DMS153 (cell line): ENCODE measurements at places on chromosomes 4 and X.

DNA sequence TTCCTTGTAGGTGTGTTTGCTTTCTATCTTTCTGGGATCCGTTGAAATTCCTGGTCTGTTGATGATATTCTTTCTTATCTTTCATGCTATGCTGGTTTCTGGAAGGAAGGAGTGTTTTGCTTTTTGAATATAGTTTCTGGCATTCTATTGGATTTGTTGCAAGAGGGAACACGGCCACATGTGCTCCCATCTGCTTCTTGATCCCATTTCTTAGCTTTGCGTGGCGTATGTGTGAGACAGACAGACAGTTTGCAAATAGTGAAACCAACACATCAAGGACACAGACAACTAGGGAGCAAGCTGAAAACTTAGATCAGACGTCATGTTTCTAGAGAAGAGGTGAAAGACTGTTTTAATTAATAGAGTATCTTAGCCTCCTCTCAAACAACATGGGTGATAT is 261.9 kb upstream of the PUDP start:
- DNase-seq, result no peak

- DNase-seq, result no peak
These were observed at the start of gene PLS3 for GRCh38 chrX:115560978-115561604. PLS3 (plus strand) TSS chrX:115561174; CDS start chrX:115610251, 49,077 bp downstream.

DNA sequence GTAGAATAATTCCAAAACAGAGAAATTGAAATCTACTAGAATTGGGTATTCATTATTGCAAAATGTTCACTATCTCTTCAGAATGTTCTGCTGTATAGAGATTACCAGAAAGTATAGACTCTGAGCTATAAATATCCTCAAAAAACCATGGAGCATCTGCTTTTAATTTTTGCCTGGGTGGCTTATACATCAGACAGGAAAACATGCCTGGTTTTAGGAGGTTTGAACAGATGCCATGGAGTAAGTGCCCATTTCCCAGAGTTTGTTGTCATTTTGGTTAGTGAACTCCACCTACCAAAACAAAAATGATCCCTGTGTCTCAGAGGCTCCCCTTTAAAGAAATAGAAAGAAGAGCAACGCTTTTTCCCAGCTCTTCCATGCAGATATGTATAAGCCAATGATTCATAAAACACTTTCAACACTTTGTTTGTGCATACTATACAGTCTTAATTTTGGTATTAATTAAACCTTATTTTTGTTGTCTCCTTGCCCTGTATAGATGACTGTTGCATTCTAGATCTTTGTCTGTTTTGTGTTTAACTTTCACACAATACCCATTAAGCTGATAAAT is 68.7 kb downstream of the MEPE start:
- DNase-seq, result no peak

DNA sequence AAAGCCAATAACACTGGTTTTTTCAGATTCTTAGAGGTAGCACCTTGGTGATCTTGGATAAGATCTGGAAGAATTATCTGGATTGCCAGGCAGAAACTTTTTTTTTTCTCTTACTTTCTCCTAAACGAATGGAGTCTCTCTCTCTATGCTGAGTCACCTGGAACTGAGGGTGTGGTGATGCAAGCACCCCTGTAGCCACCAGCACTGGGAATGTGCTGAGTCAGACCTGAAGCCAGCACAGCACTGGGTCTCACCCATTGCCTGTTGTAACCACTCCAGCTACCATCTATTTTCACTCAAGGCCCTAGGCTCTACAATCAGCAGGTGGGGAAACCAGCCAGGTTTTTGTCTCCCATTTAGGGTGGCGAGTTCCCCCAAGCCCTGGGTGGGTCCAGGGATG is 923.8 kb downstream of the RAPGEF2 start:
- DNase-seq, result no peak

- DNase-seq, result no peak
These were observed 184.6 kb downstream of the UGT8 start for GRCh38 chr4:114783215-114783595.

- DNase-seq, result no peak
These were observed 6.4 kb downstream of the PPEF2 start for GRCh38 chr4:75895744-75896314.

GRCh38 chr4:130814896-130815295 is 1718.9 kb downstream of the C4orf33 start:
- DNase-seq, result no peak

GRCh38 chrX:20527558-20528011 is 260.9 kb upstream of the RPS6KA3 start:
- peak; percentile 6 for DNase-seq

- no peak for DNase-seq
These were observed 744.6 kb upstream of the IGFBP7 start for GRCh38 chr4:57854748-57855147.

GRCh38 chr4:137156807-137157206 is 375.5 kb downstream of the PCDH18 start:
- no peak for DNase-seq

- DNase-seq, result no peak
These were observed 6.7 kb upstream of the ZCCHC18 start for GRCh38 chrX:104105330-104106262.

- DNase-seq, result no peak
These were observed 12.0 kb upstream of the KLB start for GRCh38 chr4:39394706-39395105.

DNA sequence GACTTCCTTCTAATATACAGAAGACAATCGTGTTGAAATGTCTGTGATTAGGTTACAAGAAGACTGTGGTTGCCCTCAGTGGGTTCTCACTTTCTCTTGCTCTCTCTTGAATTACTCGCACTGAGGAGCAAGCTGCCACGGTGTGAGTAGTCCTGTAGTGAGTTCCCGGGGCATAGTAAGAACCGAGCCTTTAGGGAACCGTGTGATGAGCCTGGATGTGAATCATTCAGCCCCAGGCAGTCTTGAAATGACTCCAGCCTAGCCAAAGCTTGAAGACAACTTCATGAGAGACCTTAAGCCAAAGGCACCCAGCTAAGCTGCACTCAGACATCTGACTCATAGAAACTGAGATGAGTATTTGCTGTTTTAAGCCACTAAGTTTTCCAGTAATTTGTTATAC is 292.7 kb downstream of the SPOCK3 start:
- no peak for DNase-seq

DNA sequence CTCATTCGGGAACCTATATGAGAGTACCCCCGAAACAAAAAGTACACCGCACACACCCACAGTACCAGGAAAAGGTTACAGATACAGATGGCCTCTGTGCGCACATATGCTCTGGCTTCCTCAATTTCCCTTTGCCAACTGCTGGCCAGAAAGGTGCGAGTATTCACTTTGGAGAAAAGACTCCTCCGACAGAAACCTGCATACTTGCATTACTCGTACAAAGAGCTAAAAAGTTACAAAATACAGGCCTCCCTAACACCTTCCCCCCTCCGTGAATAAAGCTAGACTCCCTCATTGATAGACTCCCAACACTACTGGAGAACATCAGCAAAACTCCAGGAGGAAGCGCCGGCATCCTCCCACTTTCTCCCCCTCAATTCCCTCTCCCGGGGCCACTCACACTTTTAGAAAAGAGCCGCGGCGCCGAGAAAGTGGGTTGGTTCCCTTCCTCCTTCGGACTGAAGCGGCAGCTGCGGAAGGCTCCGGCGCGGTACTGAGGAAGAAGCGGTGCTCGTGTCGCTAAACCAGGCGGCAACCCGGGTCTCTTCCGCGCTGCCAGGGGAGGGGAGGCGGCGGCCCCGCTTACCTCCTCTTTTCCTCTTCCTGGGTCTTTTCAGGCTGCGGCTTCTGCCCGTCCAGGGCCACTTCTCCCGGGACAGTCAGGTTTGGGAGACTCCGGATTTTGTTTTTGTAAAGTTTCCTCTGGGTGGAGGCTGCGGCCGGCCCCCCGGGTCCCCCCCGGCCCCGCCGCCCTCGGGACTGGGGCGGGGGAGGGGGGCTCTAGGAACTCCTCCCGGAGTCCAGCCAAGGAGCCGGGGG is 1.1 kb downstream of the FBXW7 start:
- DNase-seq, result no peak

DNA sequence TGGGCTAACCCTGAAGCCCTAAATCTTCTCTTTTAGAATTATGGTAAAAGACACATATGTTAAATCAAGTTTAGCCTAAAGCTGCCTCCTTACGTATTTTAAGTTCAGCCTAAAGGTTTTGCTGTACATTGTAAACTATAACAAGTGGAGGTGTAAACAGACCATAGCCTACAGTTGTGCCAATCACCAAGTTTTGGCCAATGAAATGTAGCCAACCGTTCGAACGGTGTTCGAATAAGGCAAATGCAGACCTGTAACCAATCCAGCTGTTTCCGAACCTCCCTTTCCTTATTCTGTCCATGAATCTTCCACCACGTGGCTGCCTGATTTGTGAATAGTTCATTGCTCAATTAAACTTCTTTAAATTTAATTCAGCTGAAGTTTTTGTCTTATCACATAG is 52.1 kb upstream of the TBC1D9 start:
- DNase-seq, result no peak

DNA sequence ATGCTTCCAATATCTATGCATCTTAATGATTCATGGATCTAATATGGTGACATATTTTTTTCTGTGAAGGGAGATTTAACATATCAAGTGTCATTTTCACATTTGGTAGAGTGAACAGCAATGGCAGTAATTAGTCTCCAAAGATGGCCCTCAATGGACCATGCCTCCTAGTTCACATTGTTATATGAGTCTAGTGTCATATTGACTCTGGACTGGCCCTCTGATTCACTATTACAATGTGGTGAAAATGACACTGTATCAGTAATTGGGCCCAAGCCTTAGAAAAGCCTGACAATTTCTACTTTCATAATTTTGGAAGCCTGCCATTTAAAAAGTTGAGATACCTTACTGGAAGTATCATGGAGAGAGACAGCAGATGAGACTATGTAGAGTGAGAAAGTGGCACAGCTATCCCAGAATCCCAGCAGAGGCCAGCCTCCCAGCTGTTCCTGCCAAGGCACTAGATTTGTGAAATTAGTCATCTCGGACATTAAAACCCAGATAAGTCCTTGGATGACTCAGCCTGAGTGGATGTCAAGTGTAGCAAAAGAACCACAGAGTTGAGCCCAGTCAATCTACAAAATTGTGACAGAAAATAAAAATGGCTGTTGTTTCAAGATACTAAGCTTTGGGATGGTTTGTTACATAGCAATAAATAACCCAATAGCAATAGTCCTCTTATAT is 68.4 kb downstream of the ARHGEF38 start:
- no peak for DNase-seq

DNA sequence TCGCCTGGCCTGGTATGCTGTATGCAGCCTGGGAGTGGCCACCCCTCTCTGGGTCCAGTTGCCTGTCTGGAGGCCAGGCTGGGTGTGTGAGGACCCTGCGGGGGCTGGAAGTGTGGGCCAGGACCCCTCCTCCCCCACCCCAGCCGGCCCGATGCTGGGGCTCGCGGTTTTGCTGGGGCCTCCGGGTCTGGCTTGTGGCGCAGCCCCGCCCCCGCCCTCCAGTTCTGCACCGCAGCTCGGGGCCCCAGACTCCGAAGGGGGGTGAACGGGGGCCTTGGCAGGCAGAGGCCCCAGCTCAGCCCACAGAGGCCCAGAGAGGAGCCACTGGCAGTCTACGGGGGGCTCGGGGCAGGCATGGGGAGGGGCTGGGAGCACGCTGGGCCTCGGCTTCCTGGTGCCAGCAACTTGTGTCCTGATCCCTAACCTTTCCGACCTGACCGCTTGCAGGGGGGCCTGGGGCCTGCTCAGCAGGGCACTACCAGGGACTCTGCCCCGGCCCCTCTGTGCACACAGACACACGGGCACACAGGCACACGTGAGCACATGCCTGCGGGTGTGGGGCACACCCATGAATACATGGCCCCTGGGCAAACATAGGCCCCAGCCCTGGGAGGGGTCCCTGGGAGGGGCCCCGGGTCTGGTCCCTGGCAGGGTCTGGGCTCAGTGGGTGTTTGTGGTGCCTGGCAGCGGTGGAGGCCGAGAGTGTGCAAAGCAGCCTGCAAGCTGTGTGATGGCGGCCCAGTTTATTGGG is 21.4 kb upstream of the FGFR3 start:
- no peak for DNase-seq

- DNase-seq, result no peak
These were observed 494 bp downstream of the SPOCK3 start for GRCh38 chr4:167233685-167234315.

DNA sequence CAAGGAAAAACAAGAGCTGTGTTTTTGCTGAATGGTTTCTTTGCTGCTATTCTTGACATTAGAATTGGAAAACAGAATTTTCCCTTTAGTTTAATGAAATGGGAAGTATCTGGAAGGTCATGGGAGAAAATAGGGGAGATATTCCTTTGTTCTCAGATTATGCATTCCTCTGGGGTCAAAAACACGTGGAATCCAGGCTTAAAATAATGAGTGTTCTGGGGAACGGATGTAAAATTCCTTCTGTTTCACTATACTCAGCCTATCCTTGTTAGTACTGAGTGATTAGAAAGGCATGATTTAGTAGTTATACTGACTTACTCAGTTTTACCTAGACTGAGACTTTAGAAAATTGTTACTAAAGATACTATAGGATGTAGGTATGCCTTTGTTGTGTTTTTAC is 107.3 kb downstream of the ARHGAP10 start:
- no peak for DNase-seq

- DNase-seq, result peak; percentile 47
These were observed 5.4 kb upstream of the SORBS2 start for GRCh38 chr4:185817403-185817818.

- DNase-seq, result no peak
These were observed 181.5 kb downstream of the SHROOM3 start for GRCh38 chr4:76616526-76616925.

- no peak for DNase-seq
These were observed 115.4 kb upstream of the ESX1 start for GRCh38 chrX:104370089-104370488.

DNA sequence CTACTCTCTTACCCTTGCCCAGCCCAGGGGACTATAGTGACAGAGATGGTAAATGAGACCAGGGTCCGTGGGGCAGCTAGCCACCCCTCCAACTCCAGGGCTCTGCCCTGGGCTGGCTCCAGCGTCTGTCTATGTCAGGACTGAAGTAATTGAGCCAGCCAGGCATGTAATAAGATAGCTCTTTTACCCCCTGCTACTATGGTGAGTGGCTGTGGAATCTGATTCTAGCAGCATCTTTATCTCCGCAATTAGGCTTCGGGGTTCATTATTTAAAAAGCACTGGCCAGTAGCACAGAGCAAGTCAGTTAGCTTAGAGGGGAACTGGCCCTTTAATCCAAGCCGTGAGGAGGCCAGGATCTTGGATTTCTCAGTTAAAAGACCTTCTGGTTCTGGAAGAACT is 123.3 kb upstream of the RAI2 start:
- no peak for DNase-seq

GRCh38 chrX:131752493-131753198 is 208.8 kb downstream of the OR13H1 start:
- DNase-seq, result no peak
